ENCODE measurements at places on chromosomes 6 and 20.

DNA sequence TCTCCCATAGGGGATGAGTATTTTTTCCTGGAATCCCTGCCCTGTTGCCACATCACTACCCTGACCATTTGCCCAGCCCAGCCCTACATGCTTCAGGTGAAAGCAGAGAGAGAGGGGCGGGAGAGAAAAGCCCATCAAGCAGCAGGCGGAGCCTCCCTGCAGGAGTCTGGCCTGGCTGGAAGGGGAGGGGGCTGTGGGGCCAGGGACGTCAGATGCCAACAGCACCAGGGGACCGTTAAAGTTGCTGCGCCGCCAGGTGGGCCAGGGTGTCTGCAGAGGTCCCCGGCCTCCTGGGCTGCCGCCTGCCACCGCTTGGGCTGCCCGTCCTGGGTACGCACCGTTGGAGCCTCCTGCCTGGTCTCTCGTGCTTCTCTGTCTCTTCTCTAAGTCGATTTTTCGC is 757 bp upstream of the R3HDML start:
- no peak for DNase-seq

DNA sequence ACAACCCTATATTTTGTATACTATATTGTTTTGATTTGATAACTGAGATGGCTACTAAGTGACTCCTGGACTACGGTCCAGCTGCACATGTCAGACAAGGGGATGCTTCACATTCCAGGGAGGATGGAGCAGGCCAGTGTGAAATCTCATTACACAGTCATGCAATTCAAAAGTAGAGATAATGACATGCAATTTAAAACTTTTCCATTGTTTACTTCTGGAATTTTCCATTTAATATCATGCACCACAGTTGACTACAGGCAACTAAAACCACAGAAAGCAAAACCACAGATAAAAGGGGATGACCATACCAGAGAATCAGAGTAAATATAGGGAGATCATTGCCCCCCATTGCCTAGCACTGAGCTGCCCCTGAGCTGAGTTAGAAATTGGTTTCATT is 366.4 kb downstream of the BTBD9 start:
- no peak for DNase-seq

- no peak for DNase-seq
These were observed 12.3 kb downstream of the MAN1A1 start for GRCh38 chr6:119337252-119337651.

GRCh38 chr6:47303342-47303741 is 6.4 kb downstream of the TNFRSF21 start:
- no peak for DNase-seq

DNA sequence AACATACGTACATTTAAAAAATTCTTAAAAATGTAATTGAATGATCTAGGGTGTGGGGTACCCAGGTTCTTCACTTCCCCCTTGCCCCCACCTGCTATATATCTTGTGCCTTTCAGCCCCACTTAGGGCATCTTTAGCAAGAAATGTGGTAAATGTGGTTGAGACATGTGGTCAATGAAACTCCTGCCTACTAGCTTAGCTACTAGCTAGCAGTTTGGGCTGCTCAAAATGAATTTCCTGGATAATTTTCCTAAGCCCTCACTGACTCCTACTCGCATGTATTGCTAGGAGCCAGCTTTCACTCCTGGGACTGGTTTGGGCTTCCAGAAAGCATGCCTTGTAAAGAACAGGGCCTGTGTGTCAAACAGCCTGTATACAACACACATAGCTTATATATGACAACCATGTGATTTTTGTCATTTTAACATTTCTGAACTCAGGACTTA is 257.3 kb downstream of the ATXN1 start:
- DNase-seq = no peak

Measured in activated CD4-positive, alpha-beta T cell treated with anti-CD3 and anti-CD28 coated beads, Interleukin-2, amount 50 U/mL, for 4 hours (primary cell).